ENCODE measurements at places on chromosomes 11 and 22. TPM values are rescaled to one million over a fixed set of nuclear protein-coding genes. Genes with fewer than 3 reads are reported as not detected.

PPP6R2 gene
- 41.2 TPM for total RNA-seq

SEZ6L gene
- total RNA-seq, result not detected

C22orf39 gene
- 21.7 TPM for total RNA-seq

KCNJ5 gene
- not detected for total RNA-seq

SLC22A8 gene
- total RNA-seq, result not detected

AP5B1 gene
- total RNA-seq, result 20.4 TPM

FAM227A gene
- 0.35 TPM for total RNA-seq

NLRP10 gene
- not detected for total RNA-seq

MS4A3 gene
- not detected for total RNA-seq

TMEM45B gene
- 0.58 TPM for total RNA-seq

All from activated naive CD8-positive, alpha-beta T cell treated with anti-CD3 and anti-CD28 coated beads for 36 hours (primary cell).